ENCODE measurements at places on chromosomes 5 and 9. TPM values are rescaled to one million over a fixed set of nuclear protein-coding genes. Genes with fewer than 3 reads are reported as not detected.

DNA sequence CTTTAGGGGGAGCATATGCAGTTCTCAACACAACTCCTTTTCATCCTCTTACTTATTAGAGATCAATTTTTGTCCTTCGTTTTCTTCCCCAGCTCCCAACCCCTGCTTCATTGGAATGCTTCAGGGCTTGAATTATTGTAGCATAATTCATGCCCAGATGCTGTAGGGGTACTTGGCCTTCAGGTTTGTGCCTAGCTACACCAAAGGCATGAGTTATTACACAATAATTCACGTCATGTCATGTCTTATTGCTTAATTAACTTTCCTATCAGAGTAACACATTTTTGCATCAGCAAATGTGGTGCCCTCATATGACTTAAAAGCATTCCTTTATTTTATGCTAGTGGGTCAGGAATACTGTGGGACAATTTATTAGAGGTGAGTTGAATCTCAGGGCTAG lies 507.2 kb downstream of the NFIB start:
- no peak for DNase-seq

DNA sequence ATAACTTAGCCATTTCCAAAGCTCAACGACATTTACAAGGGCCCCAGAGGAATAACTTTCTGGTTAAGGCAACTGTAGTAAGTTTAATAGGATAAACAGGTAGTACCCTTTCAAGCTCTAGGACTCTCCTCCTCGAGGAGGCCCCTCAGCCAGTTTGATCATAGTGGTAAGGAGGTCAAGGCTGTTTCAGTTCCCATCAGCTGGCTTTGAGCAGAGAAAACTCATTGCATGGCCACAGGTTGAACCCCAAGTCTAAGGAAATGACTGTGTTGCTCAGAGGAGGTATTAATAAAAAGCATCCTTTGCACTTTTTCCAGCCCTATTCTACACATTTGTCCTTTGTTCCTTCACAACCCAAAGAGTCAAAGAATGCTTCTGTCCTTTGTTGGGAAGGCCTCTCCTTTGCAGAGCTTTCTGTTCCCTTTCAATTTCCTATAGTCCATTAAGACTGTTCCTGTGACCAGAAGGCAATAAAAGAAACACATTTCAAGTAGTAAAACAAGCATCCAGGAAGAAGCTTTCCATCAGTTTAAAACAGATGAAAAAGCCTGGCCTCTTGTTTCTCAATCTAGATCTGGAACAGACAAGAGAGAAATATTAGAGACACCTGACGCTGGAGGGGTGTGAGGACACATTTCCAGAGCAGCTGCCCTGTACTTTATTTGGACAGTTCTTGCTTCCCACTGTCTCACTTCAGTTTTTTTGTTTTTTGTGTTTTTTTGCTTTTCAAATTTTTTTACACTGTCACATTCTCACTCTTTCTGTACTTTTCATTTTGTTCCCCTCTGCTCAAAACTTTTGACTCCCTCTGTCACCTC lies 54.1 kb downstream of the PRRC1 start:
- no peak for DNase-seq

CMYA5 gene
- 9.9 TPM for total RNA-seq

GRCh38 chr5:176577312-176578176 lies 28.4 kb downstream of the CDHR2 start:
- no peak for DNase-seq

- DNase-seq, result peak; percentile 11
Observed at GRCh38 chr9:89311346-89312221, 589 bp downstream of the CKS2 start.

DNA sequence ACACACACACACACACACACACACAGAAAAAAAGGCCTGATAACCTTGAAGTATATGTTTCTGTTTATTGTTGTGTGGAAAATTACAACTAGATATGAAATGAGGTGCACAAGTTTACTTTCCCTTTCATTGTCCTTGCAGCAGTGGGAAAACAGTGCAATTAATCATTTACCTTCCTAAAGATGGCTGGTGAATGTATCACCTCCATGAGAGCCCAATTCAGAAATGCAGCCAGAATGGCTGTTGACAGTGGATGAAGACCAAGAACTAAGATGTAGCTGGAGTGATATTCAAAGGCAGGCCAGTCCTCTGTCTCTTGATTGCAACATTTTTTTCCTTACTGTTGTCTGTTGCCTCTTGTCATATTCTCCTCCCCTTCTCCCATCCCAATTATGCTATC lies 49.6 kb upstream of the EIF4EBP3 start:
- no peak for DNase-seq

All from umbilical cord (tissue), 2 donors.